Nucleus accumbens (tissue), 56 donors: ENCODE measurements at places on chromosomes 2 and 18.

DNA sequence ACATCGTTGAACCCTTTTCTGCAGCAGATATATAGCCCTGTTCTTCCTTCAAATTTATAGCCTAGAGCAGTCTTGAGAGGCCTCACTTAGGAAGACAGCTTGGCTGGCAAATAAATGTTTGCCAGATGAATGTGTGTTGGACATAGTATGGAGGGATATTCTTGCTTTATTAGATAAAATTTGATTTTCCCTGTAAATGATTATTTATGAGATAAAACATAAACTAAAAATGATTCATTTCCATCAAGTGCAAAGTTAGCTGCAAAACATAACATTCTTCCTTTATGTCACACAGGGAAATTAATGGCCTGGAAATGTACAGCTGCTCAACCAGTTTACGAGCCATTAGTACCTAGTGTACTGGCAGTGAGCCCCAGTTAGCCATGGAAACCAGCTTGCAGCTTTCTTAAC, 82.5 kb downstream of the LIMS1 start:
- DNase-seq: no peak

DNA sequence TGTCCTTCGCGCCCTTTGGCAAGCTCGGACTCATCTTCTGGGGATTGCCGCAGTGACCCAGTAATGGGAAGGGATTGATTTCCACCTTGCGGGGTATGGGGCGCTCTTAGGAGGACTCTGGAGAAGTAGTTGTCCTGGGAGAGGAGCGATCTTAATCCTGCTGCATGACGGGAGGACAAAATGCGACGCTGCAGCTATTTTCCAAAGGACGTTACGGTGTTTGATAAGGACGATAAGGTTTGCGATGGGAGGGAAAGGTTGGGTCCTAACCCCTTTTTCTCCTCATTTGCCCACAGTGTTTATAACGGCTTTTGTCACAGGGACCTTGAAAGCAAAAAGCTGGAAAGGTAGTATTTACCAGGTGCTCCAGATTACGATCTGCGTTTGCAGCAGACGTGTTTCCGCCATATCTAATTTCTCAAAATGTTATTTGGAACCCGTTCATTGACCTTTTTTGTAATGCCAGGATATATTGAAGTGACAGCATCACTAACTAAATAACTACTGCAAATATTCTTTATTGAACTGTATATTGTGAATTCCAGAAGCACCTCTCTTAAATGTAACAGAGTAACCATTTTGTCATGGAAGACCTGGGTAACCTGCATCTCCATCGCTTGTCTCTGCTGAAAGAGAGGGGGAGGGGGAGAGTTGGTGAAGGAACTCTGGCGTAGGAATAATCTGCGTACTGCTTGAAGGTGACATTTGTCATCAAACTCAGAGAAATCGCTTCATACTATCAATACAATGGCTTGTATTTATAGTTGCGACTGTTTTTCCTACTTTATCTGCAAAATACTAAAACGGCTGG, 590 bp downstream of the MDH1 start:
- peak; percentile 30 for DNase-seq

GRCh38 chr2:207235621-207236020, 69.9 kb upstream of the KLF7 start:
- no peak for DNase-seq

DNA sequence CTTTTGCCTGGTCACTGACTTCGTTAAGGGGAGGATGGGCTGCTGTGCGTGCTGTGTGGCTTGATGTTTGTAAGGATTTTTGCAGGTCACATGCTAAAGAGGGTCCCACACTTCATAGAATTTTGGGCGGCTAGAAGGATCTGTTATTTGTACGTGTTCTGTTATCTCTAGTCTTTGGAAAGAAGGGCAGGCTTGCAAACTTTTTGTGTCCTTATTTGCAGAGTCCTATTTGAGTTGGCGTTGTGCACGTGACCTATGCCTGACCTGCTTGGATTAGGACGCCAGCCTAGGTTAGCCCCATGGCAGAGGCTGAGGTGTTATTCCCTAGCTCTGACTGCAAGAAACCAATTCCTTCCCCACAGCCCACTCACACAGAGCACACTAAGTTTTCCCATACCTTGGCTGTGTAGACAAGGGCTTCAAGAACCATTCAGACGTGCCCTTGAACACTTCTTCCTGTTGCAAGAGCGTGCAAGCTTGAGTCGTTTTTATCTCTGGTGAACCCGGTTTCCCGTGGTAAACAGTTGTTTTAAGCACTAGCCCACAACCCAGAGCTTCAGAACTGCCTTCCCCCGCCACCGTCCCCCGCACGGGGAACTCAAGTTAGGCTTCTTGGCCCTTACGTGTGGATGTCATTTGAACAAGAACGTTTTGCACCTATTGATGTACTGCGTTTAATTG, 94.6 kb downstream of the LDLRAD4 start:
- no peak for DNase-seq

- DNase-seq: no peak
Observed at GRCh38 chr2:25521126-25521525, 152.3 kb downstream of the DTNB start.

GRCh38 chr2:42091671-42092070, 43.9 kb downstream of the PKDCC start:
- DNase-seq: no peak

GRCh38 chr2:9844576-9844975, 1.3 kb downstream of the TAF1B start:
- no peak for DNase-seq

DNA sequence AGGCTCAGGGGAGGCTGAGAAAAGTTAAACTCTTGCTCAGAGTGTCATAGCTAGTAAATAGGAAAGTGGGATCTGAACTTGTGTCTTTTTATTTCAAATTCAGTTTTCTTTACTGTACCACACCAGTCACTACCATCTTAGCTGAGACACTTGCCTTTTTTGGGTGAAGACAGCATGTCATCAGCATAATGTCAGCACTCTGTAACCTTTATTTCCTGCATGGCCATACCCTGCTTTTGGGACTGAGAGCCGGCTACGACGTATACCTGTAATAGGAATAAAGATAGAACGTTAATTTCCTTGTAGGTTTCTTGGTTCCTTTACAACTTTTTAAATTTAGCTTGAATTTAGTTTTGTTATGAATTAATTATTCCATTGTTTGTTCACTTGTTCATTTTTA, 202.8 kb downstream of the BABAM2 start:
- no peak for DNase-seq

DNA sequence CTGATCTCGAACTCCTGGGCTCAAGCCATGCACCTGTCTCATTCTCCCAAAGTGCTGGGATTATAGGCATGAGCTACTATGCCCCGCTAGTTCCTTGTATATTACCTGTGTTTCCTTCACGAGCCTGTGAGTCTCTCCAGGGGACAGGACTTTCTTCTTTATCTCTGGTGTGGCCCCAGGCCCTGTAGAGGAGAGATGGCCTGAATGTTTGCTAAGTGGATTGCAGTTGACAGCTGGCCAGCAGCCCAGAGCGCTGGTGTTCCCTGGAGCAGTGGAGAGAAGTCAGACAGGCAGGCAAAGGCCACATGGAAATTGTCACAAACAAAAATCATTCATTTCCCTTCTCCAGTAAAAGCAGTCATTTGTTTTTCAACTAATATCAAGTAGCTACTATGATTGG, 17.9 kb downstream of the LPIN1 start:
- DNase-seq: no peak

DNA sequence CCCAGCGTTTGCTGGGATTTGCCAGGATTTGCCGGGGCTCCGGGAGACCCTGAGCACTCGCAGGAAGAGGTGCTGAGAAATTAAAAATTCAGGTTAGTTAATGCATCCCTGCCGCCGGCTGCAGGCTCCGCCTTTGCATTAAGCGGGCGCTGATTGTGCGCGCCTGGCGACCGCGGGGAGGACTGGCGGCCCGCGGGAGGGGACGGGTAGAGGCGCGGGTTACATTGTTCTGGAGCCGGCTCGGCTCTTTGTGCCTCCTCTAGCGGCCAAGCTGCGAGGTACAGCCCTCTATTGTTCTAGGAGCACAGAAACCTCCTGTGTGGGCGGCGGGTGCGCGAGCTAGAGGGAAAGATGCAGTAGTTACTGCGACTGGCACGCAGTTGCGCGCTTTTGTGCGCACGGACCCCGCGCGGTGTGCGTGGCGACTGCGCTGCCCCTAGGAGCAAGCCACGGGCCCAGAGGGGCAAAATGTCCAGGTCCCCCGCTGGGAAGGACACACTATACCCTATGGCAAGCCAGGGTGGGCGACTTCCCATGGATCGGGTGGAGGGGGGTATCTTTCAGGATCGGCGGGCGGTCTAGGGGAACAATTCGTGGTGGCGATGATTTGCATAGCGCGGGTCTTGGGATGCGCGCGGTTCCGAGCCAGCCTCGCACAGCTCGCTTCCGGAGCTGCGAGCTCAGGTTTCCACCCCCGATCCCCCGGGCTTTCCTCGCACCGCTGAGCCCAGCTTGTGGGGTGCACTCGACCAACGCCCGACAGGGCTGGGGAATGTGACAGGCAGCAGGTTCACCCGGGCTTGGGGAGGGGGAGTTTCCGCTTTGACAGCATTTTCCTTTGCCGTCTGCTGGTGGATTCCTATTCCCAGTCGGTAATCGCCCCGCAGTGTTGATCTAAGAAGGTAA, 2.8 kb downstream of the ONECUT2 start:
- DNase-seq: peak; percentile 88

GRCh38 chr2:8297376-8298231, 384.3 kb upstream of the ID2 start:
- no peak for DNase-seq
